ENCODE measurements at places on chromosomes 7 and 10. TPM values are rescaled to one million over a fixed set of nuclear protein-coding genes. Genes with fewer than 3 reads are reported as not detected.

The HOXA6 gene
- total RNA-seq: not detected

The LIPN gene
- 3.0 TPM for total RNA-seq

The HTRA1 gene
- total RNA-seq: 2.2 TPM

The ASAH2 gene
- total RNA-seq: 0.21 TPM

The KLF14 gene
- under 0.01 TPM for total RNA-seq

The ARMC3 gene
- total RNA-seq: 2.1 TPM

The MYOF gene
- 5.2 TPM for total RNA-seq

The TBXAS1 gene
- total RNA-seq: 67.8 TPM
